ENCODE measurements at places on chromosomes 5 and 9. TPM values are rescaled to one million over a fixed set of nuclear protein-coding genes. Genes with fewer than 3 reads are reported as not detected.

GRCh38 chr9:24817756-24818155, 272.1 kb upstream of the IZUMO3 start:
- no peaks in the 10 kb centered on the region for H3K4me1 ChIP-seq
- no peaks in the 10 kb centered on the region for H3K36me3 ChIP-seq
- no peak overlapping the region for H3K27ac ChIP-seq
- DNase-seq = no peak
- H3K27me3 ChIP-seq = no peaks in the 10 kb centered on the region

Gene GABRB2
- total RNA-seq = 0.94 TPM

DNA sequence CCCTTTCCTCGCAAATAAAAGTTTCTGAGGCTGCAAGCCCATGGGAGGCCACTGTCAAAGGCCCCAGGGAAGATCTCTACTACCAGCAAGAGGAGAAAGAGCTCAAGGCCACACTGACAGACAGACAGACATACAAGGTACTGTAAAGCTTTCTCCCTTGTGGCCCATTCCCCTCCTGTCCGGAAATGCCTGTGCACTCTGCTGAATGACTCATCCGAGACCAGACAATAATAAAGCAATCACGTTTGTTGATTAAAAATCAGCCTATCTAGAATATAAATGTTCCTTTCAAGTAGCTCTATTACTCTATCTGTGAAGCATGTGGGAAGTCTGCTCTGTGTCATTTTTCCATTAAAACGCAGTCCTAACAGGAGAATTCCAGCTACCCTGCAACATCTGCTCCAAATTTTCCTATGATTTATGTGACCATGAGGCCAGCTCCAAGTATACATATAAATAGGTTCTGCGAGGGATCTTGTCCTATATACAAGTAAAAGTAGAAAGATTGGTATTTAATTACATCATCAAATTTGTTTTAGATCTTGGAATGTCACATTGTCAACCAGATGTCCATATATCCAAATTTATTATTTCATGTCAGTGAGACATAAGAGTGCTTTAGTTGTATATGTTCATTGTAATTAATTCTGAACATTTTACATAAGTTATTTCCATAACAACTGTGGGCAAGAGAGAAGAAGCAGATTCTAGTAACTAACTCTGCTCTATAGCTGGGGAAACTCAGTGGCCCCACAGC, 34.7 kb upstream of the TGFBI start:
- no peak overlapping the region for H3K4me3 ChIP-seq
- H3K27me3 ChIP-seq = no peaks in the 10 kb centered on the region
- H3K27ac ChIP-seq = no peak overlapping the region
- H3K4me1 ChIP-seq = no peaks in the 10 kb centered on the region
- no peak for DNase-seq
- H3K36me3 ChIP-seq = no peaks in the 10 kb centered on the region

DNA sequence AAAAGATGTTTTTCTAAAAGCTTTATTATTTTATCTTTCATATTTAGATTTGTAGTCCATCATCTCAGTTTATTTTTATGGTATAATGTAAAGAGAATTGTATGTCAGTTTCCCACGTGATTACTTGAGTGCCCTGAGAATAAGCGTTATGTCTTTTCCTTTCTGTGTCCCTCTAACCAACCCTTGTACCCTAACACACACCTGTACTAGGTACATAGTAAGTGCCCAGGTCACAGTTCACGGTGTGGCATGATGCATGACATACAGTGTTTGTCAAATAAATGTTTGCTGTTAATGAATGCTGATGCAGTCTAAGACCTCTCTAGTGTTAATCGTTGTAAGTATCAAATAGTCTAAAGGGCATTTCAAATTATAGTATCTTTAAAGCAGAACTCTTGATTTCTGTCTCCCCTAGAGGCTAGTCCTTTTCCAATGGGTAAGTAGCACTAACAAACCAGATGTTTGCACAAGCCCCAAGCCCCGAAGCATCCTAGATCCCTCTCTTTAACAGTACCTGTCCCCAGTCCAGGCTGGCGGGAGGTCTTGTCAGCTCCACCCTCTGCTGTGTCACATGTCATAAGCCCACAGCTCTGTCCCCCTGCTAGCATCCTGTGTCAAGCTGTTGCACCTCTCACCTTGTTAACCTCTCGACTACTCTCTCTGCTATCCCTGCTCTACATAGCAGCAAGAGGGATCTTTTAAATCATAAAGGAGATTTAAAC, 23.7 kb downstream of the NUP214 start:
- DNase-seq = peak; percentile 3
- H3K4me3 ChIP-seq = no peak overlapping the region
- peaks cover 75% of the 10 kb centered on the region for H3K36me3 ChIP-seq
- H3K27me3 ChIP-seq = no peaks in the 10 kb centered on the region
- H3K4me1 ChIP-seq = no peaks in the 10 kb centered on the region
- H3K27ac ChIP-seq = no peak overlapping the region

DNA sequence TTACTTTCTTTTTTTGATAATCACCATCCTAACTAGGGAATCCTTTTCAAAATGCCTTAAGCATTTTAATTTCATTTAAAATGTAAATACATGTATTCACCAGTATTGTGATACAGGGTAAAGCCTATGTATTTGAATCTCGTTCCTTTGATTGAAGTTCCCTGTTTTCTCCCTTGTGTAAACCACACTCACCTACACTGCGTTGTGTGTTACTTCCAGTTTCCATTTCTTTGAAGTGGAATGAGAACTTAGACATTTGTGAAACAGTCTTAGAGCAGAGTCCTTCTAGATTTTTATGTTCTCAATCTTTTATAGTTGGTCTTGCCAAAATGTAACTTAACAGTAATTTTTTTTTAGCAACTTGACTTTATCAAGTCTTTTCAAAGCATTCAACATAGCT, 101.4 kb downstream of the ZNF462 start:
- H3K27ac ChIP-seq = no peak overlapping the region
- H3K36me3 ChIP-seq = peaks cover 20% of the 10 kb centered on the region
- no peak for DNase-seq
- H3K27me3 ChIP-seq = no peaks in the 10 kb centered on the region
- peaks cover 57% of the 10 kb centered on the region for H3K4me1 ChIP-seq

GRCh38 chr5:157864067-157864466, 5.1 kb upstream of the CLINT1 start:
- H3K4me1 ChIP-seq = peaks cover 18% of the 10 kb centered on the region
- DNase-seq = peak; percentile 65
- H3K27ac ChIP-seq = no peak overlapping the region
- no peaks in the 10 kb centered on the region for H3K36me3 ChIP-seq
- H3K4me3 ChIP-seq = no peak overlapping the region

Gene ARL14EPL
- not detected for total RNA-seq

DNA sequence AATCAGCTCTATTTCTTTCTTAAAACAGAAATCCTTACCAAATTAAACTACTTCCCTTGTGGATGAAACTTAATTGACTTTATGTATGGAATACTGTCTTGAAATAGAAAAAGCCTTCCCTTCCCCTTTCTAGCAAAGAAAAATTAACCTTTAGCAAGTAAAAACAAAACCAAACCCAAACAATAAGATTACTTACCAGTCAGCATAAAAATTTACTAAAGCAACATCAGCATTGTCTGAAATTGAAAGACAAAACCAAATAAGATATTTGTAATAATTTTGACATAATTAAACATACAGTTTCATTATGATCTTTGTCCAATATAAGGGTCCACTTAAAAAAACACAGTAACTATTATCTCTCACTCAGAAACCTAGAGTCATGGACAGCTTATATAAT, 41.2 kb downstream of the ERP44 start:
- no peak for DNase-seq
- no peaks in the 10 kb centered on the region for H3K4me1 ChIP-seq
- no peak overlapping the region for H3K27ac ChIP-seq
- H3K27me3 ChIP-seq = no peaks in the 10 kb centered on the region
- no peak overlapping the region for H3K4me3 ChIP-seq
- no peaks in the 10 kb centered on the region for H3K36me3 ChIP-seq

GRCh38 chr5:131533836-131534235, 101.2 kb downstream of the RAPGEF6 start:
- H3K27me3 ChIP-seq = no peaks in the 10 kb centered on the region
- no peak overlapping the region for H3K27ac ChIP-seq
- peaks cover 7% of the 10 kb centered on the region for H3K4me1 ChIP-seq
- no peaks in the 10 kb centered on the region for H3K36me3 ChIP-seq

GRCh38 chr5:107670932-107671741, at the start of gene EFNA5:
Gene EFNA5 (minus strand): TSS chr5:107670937.
- no peak within 1 kb of the TSS for H3K27ac ChIP-seq
- H3K4me3 ChIP-seq = peak within 1 kb of the TSS; percentile 86
- H3K27me3 ChIP-seq = peaks cover 42% of the 10 kb centered on the region
- peak; percentile 75 for DNase-seq
- no peaks in the 10 kb centered on the region for H3K36me3 ChIP-seq

Gene KIF4B
- total RNA-seq = not detected

GRCh38 chr5:129361441-129362025, 98.6 kb upstream of the ADAMTS19 start:
- no peaks in the 10 kb centered on the region for H3K4me1 ChIP-seq
- no peak overlapping the region for H3K4me3 ChIP-seq
- H3K27me3 ChIP-seq = no peaks in the 10 kb centered on the region
- no peak overlapping the region for H3K27ac ChIP-seq

Gene KCNV2
- total RNA-seq = not detected

GRCh38 chr5:53642061-53642460, 81.6 kb downstream of the NDUFS4 start:
- H3K27me3 ChIP-seq = no peaks in the 10 kb centered on the region
- peak overlapping the region; percentile 61 for H3K27ac ChIP-seq
- no peaks in the 10 kb centered on the region for H3K36me3 ChIP-seq
- H3K4me3 ChIP-seq = peak overlapping the region; percentile 27
- peaks cover 61% of the 10 kb centered on the region for H3K4me1 ChIP-seq

- peak overlapping the region; percentile 95 for H3K27ac ChIP-seq
- DNase-seq = peak; percentile 68
- H3K4me1 ChIP-seq = peaks cover 34% of the 10 kb centered on the region
- H3K36me3 ChIP-seq = 0 out of 2 replicates have a peak, but pooled peaks cover 6% of the 10 kb centered on the region
- peak overlapping the region; percentile 90 for H3K4me3 ChIP-seq
These were observed 567 bp upstream of the SPIN1 start for GRCh38 chr9:88387552-88388202.

Gene SYNPO
- total RNA-seq = 3.0 TPM

- no peak overlapping the region for H3K27ac ChIP-seq
- H3K4me1 ChIP-seq = no peaks in the 10 kb centered on the region
- no peak for DNase-seq
- H3K27me3 ChIP-seq = no peaks in the 10 kb centered on the region
These were observed 333.8 kb upstream of the GRIN3A start for GRCh38 chr9:102072059-102072764.

DNA sequence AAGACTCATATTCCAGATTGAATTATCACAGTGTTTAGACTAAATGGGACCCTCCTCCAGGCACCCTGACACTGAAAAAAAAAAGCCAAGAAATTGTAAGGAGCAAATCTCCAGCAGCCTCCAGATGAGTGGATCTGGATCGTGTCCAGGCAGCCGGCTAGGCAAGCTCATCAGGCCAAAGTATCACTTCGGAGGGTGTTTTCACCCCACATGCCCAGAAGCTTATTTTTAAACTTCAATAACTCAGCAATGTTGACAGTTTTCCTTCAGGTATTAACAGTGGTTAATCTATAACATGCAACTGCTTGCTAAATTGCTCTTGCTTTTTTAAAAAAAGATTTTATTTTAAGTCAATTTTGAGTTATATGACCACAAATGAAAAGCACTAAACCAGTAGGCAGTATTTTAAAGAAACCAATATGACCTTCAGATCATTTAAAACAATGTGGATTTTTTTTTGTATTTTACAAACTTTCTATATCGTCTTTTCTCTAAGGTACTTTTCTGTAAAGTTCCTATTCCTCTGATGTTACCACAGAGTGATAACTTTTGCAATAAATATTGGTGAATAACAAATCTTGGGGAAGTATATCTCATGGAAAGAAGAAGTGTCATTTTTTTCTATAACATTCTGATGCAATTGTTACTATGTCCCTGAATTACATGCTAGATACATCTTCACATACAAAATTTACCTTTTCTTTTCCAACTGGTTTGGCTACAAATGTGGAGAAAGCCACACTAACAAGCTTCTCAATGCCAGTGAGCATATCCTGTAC, 30.7 kb downstream of the ACOT12 start:
- no peak overlapping the region for H3K4me3 ChIP-seq
- H3K36me3 ChIP-seq = no peaks in the 10 kb centered on the region
- H3K27me3 ChIP-seq = no peaks in the 10 kb centered on the region

Gene PPIC
- total RNA-seq = 21.3 TPM

Gene GTF3C5
- total RNA-seq = 81.1 TPM
